ENCODE measurements at places on chromosomes 11 and 22.

DNA sequence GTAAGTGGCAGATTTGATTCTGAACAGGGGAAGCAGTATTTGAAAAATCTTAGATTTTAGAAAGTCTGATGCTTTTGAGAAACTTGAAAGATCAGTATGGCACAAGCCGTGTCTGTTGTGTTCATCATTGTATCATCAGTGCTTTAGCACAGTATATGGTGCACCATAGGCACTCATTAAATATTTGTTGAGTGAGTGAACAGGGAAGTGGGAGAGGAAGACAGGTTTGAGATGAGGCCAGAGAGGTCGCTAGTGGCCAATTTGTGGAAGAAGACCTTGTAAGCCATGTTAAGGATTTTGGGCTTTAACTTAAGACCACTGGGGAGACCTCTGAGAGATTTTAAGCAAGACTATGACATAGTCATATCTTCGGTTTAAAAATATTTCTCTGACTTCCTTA is 12.9 kb downstream of the CHEK1 start:
- no peak for DNase-seq

GRCh38 chr11:42524534-42525227 is 787.1 kb upstream of the API5 start:
- no peak for DNase-seq

- no peak for DNase-seq
Observed at GRCh38 chr11:132692891-132693290, 839.4 kb downstream of the OPCML start.

DNA sequence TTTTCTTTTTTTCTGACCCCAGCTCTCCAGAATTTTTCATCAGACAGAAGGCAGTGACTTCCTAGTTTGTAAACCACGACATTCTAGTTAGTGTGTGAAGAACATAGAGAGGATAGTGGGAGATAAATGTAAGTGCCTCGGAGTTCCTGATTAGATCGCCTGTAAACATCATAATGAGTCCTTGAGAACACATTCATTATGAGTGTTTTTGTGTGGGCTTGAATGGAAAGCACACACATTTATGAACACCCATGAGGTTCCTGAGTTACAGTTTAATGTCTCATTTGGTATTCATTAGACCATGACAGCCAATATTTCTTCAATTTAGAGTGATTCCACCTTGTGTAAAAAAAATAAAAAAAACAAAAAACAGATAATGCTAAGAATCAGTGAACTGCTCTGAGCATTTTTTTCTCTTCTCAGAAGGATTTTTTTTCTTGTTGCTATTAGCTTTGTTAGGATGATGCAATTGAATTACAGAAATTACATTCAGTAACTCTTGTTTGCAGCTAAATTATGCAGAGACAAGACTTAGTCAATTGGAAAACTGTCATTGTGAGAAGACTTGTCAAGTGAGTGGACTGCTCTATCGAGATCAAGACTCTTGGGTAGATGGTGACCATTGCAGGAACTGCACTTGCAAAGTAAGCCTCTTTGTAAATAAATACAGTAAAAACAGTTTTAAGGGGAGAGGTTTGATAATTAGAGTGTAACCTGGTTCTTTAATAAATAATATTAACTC is 257.6 kb downstream of the NELL1 start:
- DNase-seq = no peak

DNA sequence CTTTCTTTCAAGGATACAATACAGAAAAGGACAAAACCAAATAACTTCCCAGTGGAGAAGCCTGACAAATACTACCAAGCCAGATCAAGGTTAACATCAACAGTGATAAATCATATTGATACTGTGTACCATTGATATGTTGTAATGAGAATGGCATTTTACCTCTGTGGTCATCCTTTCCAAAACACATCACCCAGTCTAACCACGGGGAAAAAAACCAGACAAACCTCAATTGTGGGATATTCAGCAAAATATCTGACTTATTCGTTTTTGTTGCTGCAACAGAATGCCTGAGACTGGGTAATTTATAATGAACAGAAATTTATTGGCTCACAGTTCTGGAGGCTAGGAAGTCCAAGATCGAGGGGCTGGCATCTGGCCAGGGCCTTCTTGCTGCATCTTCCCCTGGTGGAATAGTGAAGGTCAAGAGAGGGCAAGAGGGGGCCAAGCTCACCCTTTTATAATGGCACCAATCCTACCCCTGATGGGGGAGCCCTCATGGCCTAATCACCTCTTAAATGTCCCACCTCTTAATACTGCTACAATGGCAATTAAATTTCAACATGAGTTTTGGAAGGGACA is 66.1 kb downstream of the FAM76B start:
- no peak for DNase-seq

GRCh38 chr11:62713343-62713742 is 5.9 kb downstream of the GNG3 start:
- DNase-seq = no peak

DNA sequence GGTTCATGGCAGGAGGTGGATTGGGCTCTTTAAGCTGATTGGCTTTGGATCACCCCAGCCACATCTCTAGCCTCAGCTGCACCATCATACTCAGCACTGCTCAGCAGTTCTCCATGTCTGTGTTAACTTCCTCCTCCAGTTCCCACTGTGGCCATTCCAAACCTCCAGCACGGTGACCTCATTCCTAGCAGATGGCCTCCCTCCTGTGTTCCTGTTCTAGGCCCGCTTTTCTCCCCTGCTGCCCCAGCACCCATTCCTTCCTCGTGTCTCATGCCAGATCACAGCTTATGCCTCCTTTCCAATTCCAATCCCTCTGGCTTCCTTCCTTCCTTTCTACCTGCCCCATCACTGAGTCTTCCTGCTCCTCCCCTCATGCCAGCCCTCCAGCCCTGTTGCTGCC is 96.1 kb downstream of the MICAL2 start:
- no peak for DNase-seq

DNA sequence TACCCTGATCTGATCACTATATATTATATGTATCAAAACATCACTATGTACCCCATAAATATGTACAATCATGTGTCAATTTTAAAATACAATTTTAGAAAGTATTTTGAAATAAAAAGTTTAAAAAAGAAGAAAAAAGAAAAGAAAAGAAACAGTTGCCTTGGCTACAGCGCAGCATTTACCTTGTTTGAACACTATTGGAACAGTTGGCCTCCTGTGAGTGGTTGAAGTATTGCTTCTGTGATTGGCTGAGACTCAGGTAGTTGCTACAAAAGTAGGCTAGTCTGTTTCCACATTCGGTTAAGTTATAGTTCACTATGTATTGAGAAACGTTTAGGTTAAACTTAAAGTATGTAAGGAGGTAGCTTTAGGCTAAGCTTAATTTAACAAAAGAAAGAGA is 7.9 kb upstream of the DTX4 start:
- DNase-seq = no peak

- DNase-seq = no peak
Observed at GRCh38 chr11:492427-493226, 14.4 kb downstream of the RNH1 start.

- DNase-seq = peak; percentile 88
Observed at GRCh38 chr22:37486224-37486845, at the start of gene MFNG. MFNG (minus strand) TSS chr22:37486384; CDS start chr22:37486177, 207 bp downstream.

GRCh38 chr22:20829491-20830134 is 29.0 kb downstream of the PI4KA start:
- DNase-seq = no peak

DNA sequence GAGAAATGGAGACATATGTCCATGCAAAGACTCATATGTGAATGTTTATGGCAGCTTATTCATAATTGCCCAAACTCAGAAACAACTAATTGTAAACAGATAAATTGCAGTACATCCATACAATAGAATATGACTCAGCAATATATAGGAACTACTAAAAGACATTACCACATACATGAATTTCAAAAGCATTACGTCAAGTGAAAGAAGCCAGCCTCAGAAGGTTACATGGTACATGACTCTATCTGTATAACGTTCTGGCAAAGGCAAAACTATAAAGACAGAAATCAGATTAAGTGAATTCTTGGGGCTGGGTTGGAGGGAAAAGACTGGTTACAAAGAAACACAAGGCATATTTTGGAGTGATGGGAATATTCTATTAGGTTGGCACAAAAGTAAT is 7.2 kb downstream of the KCTD21 start:
- DNase-seq = no peak

DNA sequence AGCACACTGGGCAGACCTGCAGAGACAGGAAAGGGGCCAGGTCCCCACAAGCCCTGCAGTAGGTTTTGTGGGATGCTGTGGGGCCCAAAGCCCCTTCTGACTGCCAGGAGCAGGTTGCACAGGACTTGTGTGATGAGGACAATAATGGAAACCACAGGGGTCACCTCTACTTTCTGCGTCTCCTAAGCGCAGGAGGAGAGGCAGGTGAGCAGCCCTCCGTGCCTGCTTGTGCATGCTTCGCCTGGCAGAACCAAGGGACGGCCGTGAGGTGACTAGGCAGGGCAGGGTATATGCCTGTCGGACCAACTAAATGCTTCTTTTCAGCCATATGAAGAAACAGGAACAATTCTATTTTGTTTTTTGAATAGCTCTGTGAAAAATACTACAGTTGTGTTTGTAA is 77.9 kb upstream of the PITPNB start:
- DNase-seq = no peak

DNA sequence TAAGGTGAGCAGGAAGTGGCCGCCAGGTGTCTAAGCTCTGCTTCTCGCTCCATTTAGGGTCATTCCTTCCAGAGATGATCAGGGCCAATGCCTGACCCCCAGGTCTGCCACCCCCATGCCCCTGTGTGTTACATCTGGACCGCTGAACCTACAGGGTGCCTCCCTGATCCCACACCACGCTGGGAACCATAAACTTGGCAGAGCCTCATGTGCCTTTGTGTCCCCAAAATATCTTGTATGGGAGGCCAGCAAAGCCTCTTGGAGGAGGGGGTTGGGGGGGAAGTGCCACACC is 3.7 kb downstream of the TST start:
- no peak for DNase-seq

DNA sequence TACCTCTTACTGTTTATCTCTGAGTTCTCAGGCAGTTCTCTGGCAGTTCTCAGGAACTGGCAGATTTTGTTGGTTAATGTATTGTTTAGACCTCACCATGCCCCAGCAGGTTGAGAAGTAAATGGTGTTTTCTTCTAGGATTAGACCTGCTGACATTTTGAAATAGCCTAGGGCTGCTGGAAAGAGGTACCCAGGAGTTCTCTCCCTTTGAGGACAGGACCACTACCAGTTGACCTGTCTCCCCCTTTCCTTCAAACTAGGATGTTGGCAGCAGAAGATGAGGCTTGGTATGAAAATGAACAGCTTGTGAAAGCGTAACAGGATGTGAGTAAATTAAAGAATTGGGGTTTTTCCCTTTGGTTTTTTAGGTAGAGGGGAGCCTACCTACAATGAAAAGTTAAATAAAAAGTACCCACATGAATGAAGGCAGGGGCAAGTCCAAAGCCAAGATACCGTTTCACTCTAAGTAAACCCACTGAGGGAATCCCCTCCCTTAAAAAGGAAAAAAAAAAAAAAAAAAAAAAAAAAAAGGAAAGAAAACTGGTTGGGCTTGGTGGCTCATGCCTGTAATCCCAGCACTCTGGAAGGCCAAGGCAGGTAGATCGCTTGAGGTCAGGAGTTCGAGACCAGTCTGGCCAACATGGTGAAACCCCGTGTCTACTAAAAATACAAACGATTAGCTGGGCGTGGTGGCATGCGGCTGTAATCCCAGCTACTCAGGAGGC is 96.2 kb downstream of the PDHX start:
- no peak for DNase-seq

DNA sequence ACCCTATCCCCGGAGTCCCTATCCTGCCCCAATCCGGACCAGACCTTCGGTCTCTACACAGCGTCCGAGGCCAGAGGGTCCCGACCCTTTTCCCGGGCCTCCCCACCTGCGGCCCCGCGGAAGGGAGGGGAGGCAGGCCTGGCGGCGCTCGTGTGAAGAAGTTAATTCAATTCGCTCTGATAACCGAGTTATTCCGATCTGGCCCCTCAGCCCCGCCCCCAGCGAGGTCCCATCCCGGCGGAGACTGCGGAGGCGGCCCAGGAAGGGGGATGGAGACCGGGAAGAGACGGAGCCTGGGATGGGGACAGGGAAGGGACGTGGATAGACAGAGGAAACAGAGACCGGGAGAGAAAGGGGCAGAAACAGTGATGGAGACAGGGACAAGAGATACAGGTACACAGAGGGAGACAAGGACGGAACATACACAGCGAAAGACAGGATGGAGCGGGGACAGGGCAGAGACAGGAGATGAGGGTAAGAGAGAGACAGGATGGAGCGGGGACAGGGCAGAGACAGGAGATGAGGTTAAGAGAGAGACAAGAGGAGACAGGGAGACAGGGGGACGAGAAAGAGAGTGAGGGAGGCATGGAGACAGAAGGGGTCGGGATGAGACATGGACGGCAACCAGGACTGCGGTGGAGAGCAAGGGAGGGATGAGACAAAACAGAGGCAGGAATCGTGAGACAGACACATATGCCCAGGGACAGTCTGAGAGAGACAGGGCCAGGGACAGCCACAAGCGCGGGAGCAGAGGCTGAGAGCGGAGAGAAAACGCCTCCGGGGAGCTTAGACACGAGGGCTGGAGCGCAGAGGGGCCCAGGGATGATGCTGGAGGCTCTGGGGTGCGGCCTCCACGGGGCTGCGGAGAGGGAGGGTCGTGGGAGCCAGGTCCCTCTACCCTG is 636 bp upstream of the PHOX2A start:
- DNase-seq = no peak

GRCh38 chr11:112523951-112524350 is 263.3 kb upstream of the PLET1 start:
- no peak for DNase-seq

GRCh38 chr11:65116370-65117205 is 913 bp downstream of the ZNHIT2 start:
- peak; percentile 85 for DNase-seq

GRCh38 chr22:34842630-34843029 is 223.3 kb upstream of the ISX start:
- no peak for DNase-seq

GRCh38 chr22:48667289-48667688 is 1160.4 kb downstream of the BRD1 start:
- DNase-seq = no peak

DNA sequence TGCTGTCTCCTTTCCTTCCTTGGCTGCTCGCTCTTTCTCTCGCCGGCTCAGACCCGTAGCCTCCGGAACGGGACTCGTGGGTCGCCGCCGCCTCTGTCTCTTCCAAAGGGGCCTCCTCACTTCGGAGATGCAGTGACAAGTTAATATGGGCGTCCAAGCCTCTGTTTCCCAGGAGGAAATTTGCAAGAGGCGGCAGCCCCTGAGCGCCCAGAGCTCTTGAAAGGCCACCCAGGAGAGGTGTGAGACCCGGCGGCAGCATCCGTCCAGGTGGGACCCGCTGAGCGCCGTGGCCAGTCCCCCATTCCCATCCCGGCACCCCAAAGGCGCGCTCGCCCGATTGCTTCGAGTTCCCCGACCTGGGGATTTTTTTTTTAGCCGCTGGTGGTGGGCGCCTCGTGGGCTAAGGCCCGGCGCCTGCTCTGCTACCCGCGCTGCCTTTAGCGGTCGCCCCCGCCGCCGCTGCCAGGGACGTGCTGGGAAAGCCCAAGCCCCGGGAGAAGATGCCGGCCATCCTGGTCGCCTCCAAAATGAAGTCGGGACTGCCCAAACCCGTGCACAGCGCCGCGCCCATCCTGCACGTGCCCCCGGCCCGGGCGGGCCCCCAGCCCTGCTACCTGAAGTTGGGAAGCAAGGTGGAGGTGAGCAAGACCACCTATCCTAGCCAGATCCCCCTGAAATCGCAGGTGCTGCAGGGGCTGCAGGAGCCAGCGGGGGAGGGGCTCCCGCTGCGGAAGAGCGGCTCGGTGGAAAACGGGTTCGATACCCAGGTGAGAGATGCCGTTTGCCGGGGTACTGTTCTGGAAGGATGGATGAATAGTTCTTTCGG is 772 bp downstream of the NAV2 start:
- DNase-seq = no peak

- no peak for DNase-seq
Observed at GRCh38 chr11:113148076-113148475, 166.3 kb upstream of the TTC12 start.

Data from activated CD8-positive, alpha-beta memory T cell treated with anti-CD3 and anti-CD28 coated beads, Interleukin-2, amount 50 U/mL, for 48 hours (primary cell).